GM19239 (cell line): ENCODE measurements at places on chromosomes 7 and 10.

DNA sequence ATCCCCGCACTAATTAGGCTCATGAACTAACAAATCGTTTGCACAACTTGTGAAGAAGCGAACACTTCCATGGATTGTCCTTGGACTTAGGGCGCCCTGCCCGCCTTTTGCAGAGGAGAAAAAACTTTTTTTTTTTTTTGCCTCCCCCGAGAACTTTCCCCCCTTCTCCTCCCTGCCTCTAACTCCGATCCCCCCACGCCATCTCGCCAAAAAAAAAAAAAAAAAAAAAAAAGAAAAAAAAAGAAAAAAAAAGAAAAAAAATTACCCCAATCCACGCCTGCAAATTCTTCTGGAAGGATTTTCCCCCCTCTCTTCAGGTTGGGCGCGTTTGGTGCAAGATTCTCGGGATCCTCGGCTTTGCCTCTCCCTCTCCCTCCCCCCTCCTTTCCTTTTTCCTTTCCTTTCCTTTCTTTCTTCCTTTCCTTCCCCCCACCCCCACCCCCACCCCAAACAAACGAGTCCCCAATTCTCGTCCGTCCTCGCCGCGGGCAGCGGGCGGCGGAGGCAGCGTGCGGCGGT is at the start of gene EMX2:
EMX2 (plus strand) TSS at position 41 of the 519 bp plus-strand sequence. CDS start 522 bp downstream, outside the sequence.
- DNase-seq = no peak

DNA sequence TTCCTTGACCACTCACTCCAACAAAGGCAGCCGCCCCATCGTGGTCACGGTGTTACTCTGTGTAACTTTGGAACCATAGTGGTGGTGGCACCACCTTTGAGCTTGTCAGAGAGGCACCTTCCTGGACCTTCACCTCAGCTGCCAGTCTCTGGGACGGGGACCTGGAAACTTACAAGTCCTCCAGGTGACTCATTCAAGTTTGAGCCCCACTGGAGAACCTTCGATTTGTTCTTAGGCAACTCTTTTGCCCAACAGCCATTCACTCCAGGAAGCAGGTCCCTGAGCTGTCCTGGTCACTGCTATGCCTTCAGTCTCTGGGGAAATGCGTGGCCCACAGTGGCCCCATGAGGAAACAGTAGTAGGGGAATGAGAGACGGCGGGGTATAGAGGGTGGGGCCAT is 17.2 kb downstream of the STX1A start:
- no peak for DNase-seq

DNA sequence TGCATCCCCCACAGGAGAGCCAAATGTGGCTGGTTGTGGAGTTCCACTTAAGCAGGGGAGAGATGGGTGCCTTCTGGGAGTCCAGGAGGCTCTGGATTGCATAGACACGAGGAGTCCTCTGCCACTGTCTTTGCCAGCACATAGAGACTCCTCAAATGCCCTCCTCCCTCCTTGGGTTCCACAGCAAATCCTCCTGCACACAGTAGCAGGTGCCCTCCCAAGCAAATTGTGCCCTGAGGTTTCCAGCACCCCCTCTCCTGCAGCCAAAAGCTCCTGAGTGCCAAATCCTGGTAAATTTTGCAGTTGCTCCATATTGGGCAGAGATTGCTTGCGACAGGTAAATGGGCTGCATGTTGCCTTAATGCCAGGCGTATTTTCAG is 5.8 kb downstream of the EVX1 start:
- no peak for DNase-seq

DNA sequence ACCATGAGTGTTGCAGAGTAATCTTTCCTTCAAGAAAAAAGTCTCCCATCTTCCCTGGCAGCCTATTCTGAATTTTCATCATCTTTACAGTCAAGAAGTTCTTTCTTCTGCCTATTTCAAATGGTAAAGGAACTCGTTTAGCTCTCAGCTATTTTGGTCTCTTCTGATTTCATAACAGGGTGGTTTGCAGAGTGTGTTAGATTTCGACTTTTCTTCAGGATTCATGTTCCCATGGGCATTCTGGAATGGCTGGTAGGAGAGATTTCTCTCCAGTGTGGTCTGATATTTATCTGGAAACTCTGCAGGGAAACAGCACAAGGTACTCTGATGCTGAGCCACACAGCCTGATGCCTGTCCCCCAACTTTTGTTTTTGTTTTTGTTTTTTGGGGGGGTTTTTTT is 111.1 kb upstream of the FAM171A1 start:
- no peak for DNase-seq

DNA sequence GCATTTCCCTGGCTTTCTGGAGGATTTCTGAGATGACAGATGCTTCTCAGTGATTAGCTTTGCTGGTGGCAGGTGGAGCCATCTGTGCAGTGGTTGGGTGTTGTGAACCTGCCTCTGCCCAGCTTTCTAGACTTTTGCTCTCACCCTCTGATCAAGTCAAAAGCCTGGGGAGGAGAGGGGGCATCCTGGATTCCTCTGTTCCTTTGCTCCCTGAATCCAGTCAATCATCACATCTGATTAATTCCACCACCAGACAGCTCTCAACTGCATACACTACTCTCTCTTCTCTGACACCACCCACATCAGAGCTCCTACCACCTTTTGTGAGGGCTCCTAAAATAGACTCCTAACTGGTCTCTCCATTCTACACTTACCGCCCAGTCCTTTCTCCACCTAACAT is 283.5 kb downstream of the WDR11 start:
- DNase-seq = no peak

GRCh38 chr10:26044141-26044749 is 110.2 kb downstream of the MYO3A start:
- DNase-seq = no peak

DNA sequence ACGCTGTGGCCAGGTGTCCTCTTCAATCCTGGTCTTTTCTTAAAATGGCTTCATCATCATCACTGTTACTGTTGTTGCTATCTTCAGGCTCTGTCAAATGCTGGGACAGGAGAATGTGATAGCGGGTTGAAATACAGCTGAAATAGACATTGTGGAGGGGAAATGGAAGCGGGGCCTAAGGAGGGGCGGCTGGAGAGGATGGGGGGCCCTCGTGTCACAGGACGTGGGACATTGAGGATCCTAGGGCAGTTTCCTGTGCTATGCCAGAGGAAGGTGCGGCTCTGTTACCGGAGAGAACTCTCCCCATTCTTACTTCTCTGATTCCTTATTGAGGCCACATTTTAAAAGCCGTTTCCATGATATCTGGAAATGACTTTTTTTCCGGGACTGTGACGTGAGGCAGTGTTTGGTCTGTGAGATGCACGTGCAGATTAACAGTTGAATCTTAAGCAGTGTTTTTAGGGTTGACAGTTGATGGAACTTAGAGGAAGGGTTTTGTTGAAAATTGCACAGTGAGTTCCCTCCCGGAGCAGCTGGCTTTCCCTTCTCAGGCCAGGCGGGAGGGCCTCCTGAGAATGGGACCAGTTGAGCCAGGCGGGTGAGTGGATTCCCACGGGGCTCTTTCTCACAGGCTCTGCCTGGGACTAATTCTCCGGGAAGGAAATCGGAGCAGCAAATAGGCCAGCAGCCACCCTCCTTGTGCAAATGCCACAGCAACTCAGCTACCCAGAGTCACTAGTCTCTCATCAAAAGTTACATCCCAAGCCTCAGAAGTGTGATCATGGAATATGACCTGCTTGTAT is 125.2 kb downstream of the TACC2 start:
- DNase-seq = no peak

GRCh38 chr10:103541616-103542015 is 48.1 kb downstream of the NEURL1 start:
- no peak for DNase-seq

DNA sequence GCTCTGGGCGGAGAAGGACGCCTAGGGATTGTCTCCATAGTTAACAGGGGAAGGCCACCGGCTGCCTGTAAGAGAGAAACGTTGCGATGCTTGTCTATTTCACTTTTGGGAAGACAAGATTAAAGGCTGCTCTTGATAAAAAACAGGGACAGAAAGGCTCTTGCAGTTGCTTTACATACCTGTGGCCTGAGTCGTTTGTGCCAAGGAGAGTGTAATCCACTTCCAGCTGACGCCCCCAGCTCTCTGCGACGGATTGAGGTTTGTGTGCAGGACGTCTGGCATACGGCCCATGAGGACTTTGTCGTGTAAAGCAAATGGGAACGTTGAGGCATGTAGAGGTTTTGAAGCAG is 1.1 kb downstream of the MAP3K8 start:
- no peak for DNase-seq

- no peak for DNase-seq
These were observed 24.2 kb downstream of the MGMT start for GRCh38 chr10:129491123-129491734.

- DNase-seq = no peak
These were observed 49.4 kb downstream of the TEX36 start for GRCh38 chr10:125633517-125633999.

GRCh38 chr7:24884401-24884800 is 95.6 kb downstream of the OSBPL3 start:
- no peak for DNase-seq
